NCI-H2227 treated with DMSO at 0.1 percent for 48 hours (cell line): ENCODE measurements at places on chromosomes 3 and 15.

DNA sequence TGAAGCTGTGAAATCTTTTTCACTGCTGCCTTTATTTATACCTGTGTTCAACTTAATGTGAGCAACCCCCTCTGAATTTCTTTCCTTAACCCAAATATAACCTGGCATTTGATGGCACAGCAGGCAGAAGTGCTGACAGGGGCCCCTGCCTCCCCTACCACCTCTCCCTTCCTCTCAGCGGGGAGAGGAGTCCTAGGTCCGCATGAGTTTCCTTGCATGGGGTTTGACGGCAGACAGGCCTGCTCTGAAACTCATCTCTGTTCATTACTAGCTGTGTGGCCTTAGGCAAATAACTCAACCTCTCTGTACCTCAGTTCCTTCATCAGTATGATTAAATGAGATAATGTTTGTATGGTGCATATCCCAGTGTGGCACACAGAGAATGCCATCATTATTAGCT lies 79.7 kb downstream of the SEC22A start:
- no peak for DNase-seq

GRCh38 chr3:74515451-74515850 lies 99.0 kb downstream of the CNTN3 start:
- no peak for DNase-seq

GRCh38 chr3:127959041-127959440 lies 44.0 kb downstream of the KBTBD12 start:
- no peak for DNase-seq

- no peak for DNase-seq
Observed at GRCh38 chr3:194560047-194560446, 73.2 kb downstream of the TMEM44 start.

DNA sequence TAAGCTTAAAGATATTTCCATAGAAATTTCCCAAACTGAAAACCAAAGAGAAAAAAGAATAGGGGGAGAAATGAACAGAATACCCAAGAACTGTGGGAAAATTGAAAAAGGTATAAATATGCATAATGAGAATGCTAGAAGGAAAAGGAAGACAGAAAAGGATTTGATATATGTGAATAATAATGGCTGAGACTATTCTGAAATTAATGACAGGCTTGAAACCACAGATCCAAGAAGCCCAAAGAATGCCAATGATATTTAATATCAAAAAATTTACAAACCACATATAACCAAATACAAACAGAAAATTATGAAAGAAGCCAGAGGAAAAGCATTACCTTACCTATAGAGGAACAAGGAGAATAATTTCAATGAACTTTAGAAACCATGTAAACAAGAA lies 153.0 kb downstream of the ANXA2 start:
- DNase-seq = no peak

DNA sequence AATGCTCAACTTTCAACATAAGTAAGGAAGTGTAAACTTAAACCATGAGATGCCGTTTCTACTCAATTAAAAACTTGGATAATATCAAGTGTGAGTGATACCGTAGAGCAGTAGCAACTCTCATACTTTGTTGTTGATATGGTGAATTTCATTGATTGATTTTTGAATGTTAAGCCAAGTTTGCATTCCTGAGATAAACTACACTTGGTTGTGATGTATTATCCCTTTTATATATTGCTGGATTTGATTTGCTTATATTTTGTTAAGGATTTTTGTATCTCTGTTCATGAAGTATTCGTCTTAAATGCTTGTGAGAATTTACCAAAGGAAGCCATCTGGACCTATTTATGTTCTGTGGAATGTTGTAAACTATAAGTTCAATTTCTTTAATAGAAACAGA lies 21.7 kb downstream of the SLMAP start:
- no peak for DNase-seq

DNA sequence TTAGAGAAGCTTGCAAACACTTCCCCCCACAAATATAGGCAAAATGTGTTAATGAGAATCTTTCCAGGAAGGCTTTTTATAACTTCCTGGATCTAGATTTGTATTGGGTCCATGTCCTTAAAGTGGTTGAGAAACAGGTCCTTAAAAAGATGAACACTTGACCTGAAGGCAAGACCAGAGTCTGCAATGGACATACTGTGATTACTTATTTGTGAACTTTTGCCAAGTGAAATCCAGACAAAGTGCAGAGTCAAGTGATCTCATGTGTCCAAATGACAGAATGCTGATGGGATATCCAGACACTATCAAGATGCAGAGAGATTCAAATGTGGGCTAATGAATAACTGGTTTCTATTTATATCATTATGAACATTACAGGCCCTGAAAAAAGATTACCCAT lies 43.8 kb downstream of the FRMD4B start:
- DNase-seq = no peak
